ENCODE measurements at places on chromosomes 4 and X.
A peak's percentile ranks its signal among the peaks of the same experiment; 100 is the strongest.

GRCh38 chrX:129115104-129115503 lies 408.2 kb downstream of the SMARCA1 start:
- DNase-seq = peak; percentile 14

DNA sequence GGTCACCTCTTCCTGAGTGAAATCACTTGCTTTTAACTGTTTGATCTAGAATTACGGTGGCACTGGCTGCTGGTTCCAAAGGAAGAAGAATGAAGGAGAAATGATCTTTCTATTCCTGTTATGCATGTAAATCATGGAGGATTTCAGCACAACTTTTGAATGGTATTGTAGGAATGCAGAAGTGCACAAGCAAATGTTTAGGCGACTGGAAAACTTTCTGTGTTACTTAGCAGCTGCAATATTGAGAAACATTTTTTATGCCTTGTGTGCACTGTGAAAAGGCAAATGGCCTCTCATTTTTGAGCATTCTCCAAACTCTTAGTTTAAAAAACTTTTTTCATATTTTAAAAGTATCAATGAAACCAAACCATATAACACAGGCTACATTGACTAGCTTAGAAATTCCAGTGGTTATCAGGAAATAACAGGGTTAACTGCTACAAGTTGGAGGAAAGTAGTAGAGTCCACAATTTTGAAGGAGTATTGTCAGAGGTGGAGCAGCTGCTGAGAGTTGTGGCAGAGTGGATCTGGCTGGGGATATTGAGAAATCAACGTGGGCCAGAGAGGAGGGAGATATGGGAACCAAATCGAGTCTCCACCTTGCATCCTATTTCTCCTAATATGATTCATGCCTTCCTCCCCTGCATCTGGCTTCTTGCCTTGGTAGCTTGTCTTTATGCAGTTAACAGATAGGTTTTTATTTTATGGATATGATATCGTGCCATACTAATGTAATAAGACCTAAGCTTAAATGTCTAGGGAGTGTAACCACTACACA lies 32.0 kb upstream of the FHL1 start:
- DNase-seq = peak; percentile 2

- DNase-seq = no peak
These were observed 192.0 kb upstream of the ETNPPL start for GRCh38 chr4:108954880-108955279.

GRCh38 chr4:95545546-95545945 lies 3.2 kb downstream of the UNC5C start:
- no peak for DNase-seq

DNA sequence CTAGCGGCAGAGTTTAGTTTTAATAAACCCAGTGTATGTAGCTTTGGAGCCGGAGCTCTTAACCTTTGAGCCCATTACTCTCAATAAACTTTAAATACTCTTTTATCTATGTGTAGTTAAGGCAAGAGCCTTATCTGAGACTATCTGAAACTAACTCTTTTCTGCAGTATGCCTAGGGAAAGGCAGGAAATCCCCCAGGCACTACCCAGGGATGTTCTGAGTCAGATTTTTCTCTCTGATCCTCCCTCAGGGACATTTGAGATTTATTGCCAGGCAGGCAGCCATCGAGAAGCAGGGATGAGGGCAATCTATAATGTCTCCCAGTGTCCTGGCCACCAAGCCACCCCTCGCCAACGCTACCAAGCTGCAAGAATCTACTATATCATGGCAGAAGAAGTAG lies 39.1 kb downstream of the HEPH start:
- DNase-seq = no peak

GRCh38 chrX:40008791-40009461 lies 88.8 kb downstream of the BCOR start:
- peak; percentile 54 for DNase-seq

- no peak for DNase-seq
These were observed 179.1 kb downstream of the GC start for GRCh38 chr4:71604785-71605184.

- peak; percentile 40 for DNase-seq
These were observed 71.0 kb downstream of the PRSS12 start for GRCh38 chr4:118281611-118282442.

- DNase-seq = no peak
These were observed 323.3 kb downstream of the DCTD start for GRCh38 chr4:182593864-182594263.

- DNase-seq = no peak
These were observed 62.1 kb downstream of the USO1 start for GRCh38 chr4:75786526-75786925.

- DNase-seq = no peak
These were observed 175.2 kb downstream of the AFAP1 start for GRCh38 chr4:7764466-7764865.

GRCh38 chr4:76589872-76590797 lies 155.1 kb downstream of the SHROOM3 start:
- peak; percentile 84 for DNase-seq

- no peak for DNase-seq
These were observed 49.5 kb downstream of the STAP1 start for GRCh38 chr4:67608027-67608426.

- DNase-seq = no peak
These were observed 165.6 kb upstream of the WDFY3 start for GRCh38 chr4:85132117-85132516.

GRCh38 chr4:82792912-82793649 lies 5.5 kb downstream of the SCD5 start:
- DNase-seq = no peak

DNA sequence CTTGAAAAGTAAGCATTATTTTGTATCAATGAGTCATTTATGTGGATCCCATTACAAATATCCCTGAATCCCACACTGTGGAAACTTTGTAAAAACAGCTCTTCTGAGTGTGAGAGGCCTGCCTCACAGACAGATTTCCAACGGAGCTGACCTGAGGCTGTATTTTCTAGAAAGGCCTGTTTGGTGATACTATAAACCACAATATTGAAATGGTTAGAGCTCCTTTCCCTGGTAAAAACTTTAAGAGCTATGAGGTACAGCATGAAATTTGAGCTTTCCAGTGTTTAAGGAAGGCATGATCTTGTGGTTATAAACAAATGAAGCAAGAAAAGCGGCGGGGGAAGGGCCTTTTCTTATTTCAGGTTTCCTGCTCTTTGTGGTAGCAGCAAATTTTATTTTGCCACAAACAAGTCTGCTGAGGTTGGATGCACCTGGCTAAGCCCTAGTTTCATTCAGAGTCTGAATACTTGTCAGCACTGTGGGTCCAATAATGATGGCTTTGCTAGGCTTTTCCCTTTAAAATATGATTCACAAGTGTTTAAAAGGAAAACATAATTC lies 86.8 kb upstream of the ETNPPL start:
- DNase-seq = peak; percentile 27

GRCh38 chr4:59664771-59665170 lies 1535.4 kb upstream of the ADGRL3 start:
- DNase-seq = peak; percentile 5

GRCh38 chrX:76147106-76147505 lies 25.8 kb upstream of the PBDC1 start:
- peak; percentile 25 for DNase-seq

- DNase-seq = peak; percentile 23
These were observed 30.0 kb downstream of the CTBP1 start for GRCh38 chr4:1218634-1219565.

DNA sequence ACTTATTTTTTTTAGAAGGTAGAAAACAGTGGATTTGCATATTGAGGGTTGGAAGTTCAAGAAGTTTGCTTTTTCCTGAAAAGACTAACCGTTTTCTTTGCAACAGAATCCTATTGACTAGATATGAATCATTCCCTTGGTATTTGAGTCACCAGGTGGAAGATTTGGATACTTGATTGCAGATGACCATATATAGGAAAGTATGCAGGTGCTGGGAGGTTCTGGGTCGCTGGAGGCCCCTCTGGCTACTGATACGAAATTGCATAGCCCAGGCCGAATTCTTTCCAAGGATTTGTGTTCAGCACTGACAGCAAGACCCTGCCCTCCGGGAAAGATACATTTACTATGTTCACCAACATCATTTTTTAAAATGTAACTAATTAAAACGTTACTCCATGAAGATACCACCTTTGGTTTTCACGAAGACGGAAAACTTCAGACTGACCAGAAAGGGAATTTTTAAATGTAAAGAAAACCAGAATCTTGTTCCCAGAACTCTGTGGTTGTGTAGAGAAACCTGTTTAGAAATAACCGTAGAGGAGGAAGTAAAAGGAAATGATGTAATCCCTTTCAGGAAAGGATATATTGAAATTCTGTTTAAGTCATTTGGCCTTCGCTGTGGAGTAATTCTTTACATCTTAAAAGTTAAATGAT lies 946 bp downstream of the ANXA3 start:
- DNase-seq = no peak

DNA sequence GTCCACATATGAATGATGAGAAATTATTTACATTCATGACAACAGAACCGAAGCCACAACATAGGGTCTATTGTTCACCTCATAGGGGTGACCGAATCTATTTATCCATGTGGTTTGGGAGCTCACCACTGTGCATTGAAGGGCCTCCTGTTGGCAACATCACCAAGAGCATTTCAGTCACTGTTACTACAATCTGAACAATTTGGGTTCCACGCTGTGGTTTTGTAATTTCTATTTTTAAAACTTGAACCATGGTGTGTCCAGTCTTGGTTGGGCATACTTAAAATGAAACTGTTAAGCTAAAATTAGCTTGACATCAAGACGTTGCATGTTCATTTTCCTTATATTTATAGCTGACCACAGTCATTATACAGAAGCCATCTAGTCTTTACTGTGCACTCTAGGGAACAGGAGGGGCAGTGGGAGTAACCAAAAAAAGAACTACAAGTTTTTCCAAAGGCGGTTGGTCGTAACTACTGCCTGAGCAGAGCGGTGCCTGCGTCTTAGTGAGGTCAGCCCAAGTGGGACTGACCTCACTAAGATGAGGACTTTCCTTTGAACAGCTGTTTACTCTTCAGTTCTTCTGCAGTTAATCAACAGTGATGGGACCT lies 192.1 kb downstream of the SPRY1 start:
- peak; percentile 61 for DNase-seq

GRCh38 chrX:38929966-38930421 lies 128.7 kb downstream of the MID1IP1 start:
- peak; percentile 5 for DNase-seq

GRCh38 chrX:21975812-21976211 lies 35.3 kb downstream of the SMS start:
- DNase-seq = peak; percentile 55

- no peak for DNase-seq
These were observed 60.8 kb downstream of the NYX start for GRCh38 chrX:41507919-41508318.

GRCh38 chr4:6591781-6592180 lies 16.8 kb downstream of the MAN2B2 start:
- DNase-seq = no peak

- no peak for DNase-seq
These were observed 1.2 kb upstream of the BLTP1 start for GRCh38 chr4:122150931-122151330.

DNA sequence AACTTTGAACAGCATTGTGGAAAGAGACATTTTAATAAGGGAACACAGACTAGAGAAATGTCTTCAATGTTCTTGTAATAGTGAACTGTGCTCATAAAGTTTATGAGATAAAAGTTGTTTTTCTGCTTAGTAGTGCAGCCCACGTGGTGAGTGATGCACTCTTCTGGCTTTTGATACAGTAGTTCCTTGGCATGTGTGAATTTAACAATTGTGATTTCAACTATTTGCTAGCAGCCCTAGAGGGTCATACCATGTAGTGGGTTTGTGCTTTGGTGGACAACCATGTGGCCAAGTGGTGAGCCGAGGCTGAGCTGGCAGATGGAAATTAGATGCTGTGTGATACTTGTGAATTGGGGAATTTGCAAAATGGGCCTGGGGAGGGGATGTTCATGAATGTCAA lies 116.2 kb upstream of the SLC4A4 start:
- DNase-seq = no peak

- DNase-seq = no peak
These were observed 965.1 kb upstream of the HS3ST1 start for GRCh38 chr4:12393631-12394262.

DNA sequence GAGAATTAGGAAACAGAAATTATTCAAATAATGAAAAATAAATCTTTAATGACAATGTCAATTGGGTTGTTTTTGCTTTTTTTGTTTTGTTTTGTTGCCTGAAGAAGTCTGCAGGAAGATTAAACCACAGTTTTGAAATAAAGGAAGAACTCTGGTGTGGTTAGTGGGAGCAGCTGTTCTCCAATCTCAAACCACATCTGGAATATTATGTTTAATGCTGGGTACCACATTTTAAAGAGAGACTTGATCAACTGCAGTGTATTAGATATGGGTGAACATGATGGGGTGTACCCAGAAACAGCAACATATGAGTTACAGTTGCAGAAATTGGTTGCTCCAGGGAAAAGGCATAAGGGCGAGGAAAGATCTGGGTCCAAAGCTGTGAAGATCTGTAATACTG lies 171.2 kb upstream of the RPL34 start:
- no peak for DNase-seq

- DNase-seq = peak; percentile 8
These were observed 759.6 kb downstream of the RAB28 start for GRCh38 chr4:12724510-12724909.

DNA sequence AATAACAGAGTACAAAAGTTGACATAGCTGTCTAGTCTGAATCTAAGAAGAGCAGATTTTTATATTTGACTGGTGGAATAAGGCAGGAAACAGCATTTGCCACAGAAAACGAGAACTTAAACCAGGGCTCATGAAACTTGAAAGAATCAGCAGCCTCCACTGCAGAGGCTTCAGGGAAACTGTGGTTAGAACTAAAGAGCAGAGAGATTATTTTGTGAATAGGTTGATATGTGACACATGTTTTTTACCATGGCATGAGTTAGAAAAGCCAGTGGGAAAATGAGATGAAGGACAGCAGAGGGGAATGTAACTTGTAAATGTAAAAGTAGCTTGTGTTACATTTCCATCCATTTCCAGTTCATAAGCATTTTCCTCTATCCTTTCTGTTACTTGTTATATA lies 63.7 kb upstream of the CAMK2D start:
- no peak for DNase-seq

DNA sequence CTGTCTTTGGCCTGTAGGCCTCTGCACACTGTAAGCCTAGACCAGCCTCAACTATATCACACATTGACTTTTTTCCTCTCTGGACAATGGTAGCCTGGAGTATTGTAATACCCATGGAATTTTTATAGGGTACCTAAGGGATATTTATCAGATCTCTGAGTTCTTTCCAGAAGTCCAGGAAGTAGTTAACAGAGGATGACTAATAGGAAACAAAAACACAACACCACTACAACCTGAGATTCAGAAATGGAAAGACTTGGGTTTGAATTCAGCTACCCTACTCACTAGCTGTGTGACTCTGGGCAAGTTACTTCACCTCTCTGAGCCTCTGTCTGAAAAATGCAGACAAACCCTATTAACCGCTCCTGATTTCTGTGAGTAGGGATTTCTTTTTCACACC lies 7.7 kb upstream of the STX18 start:
- DNase-seq = no peak

GRCh38 chr4:78065508-78066192 lies 8.5 kb downstream of the FRAS1 start:
- DNase-seq = peak; percentile 11

- DNase-seq = no peak
These were observed 484 bp downstream of the GALNTL6 start for GRCh38 chr4:171813526-171814250.

- DNase-seq = no peak
These were observed 131.6 kb downstream of the HMX1 start for GRCh38 chr4:8739820-8740665.

- peak; percentile 10 for DNase-seq
These were observed 892.8 kb upstream of the DIAPH2 start for GRCh38 chrX:95791876-95792275.

- DNase-seq = no peak
These were observed 9.0 kb downstream of the UBE2K start for GRCh38 chr4:39706741-39707511.

Data from tongue (tissue), 3 donors.